Stimulated activated CD4-positive, alpha-beta T cell treated with anti-CD3 and anti-CD28 coated beads, Interleukin-1b, Interleukin-23, amount 100 ng/mL, for 4 hours (primary cell): ENCODE measurements at places on chromosomes 2 and 18.
A peak's percentile ranks its signal among the peaks of the same experiment; 100 is the strongest.

GRCh38 chr2:85978883-85979780 is 90.3 kb upstream of the ST3GAL5 start:
- DNase-seq, result no peak

GRCh38 chr2:3493615-3494007 is 25.7 kb downstream of the ADI1 start:
- DNase-seq, result no peak

DNA sequence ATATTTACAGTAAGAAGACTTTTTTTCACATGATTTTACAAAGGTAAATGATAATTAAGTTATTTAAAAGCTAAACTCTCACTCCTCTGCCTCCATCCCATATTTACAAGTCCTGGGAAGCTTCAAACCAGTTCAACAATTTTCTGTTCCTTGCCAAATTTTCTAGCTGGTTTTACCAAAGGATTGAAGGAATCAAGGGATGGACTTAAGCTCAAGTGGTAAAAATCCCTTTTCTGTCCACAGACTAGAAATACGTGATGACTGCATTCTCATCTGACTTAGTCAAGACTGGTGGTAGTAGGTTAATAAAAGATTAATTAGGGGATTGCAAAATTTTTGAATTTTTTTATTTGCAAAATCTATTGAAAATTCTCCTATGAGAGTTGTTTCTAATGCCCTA is 297.3 kb downstream of the MTX2 start:
- DNase-seq, result no peak

- DNase-seq, result no peak
Observed at GRCh38 chr2:7825591-7826312, 856.1 kb upstream of the ID2 start.

- no peak for DNase-seq
Observed at GRCh38 chr18:38801640-38802039, 1236.0 kb upstream of the CELF4 start.

GRCh38 chr2:219562049-219563020 is 9.0 kb downstream of the OBSL1 start:
- no peak for DNase-seq

- no peak for DNase-seq
Observed at GRCh38 chr18:34261865-34262780, 37.4 kb upstream of the NOL4 start.

DNA sequence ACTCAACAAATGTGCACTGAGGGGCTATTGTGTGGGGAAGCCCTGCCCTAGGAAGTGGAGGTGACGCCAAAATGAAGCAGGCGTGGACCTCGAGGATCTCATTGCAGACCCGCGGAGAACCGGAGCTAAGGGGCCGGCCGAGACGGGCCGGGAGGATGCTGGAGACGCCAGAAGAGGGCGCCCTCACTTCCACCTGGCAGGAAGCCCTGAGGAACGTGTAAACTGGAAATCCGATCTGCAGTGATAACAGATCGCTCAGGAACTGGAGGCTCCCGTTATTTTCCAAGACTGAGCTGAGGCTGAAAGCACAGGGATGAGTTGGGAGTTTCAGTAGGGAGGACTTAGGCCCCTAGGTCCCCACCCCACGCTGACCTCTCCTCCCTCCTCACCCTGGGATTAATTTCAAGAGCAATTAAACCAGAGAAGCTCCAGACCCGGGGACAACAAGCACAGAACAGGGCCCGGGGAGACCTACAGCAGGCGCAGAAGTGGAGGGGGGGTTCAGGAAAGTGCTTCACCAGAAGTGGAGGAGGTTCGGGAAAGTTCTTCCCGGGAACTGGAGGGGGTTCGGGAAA is 7.7 kb upstream of the COL6A3 start:
- peak; percentile 82 for DNase-seq

- no peak for DNase-seq
Observed at GRCh38 chr2:61633250-61633649, 95.1 kb upstream of the XPO1 start.

DNA sequence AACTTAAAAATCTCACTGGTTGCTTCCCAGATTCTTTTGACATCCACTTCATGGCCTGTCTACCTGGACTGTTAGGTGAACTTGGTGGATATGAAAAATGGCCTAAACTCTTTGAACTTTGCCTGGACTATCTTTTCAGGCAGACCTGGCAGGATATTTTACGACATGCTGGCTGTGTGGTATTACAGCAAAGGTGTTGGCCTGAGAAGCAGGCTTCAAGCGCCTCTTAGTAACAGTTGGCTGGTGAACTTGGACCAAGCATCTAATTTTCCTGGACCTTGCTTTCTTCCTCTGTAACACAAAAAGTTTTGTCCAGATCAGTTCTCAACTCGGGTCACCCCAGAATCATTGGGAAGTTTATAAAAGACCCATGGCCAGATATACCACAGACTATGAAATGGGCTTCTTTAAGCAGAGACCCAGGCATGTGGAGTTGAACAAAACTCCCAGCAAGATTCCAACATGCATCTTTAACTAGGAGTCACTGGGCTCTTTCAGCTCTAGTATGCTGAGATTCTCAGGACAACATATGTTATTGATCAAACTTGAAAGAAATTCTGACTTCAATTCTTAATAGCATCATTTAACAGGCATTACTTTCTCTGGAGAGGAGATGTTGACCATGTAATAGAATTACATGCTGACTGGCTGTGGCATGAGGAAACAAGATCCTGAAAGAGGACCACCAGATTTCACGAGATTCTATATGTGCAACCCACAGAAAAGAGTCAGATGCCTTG is 4.4 kb downstream of the LYPD1 start:
- DNase-seq, result no peak

DNA sequence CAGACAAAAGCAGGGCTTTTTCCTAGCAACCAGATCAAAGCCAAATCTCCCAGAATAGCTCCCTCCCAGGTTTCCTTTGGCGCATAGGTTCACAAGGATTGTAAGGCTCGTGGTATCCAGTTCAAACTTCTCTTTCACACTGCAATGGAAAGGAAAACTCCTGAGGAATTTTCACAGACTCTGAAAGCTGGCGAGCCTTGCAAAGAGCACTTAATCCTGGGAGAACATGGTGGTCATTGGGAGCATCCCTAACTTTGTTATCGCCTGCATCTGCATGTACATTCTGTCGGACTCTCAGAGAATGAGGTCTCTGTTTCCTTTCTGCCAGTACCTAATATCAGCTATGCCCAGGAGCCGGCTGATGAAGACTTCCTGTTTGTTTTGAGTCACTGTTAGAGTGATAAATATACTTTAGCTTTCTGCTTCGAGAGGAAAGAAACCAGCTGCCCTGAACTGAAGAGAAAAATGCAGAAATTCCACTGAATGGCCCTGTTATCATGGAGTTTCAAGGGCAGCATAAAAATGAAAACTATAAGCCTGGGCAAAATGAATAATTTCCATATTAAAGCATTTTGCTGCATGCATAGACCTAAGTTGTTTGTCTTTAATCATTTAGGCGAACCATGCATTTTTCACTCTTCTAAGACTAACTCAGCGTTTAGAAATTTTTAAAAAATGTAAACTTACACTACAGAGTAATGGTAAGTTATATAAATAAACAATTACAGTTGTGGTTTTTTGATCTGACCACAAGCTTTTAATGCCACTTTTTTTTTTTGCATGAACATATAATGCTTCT is 76.4 kb upstream of the ZEB2 start:
- no peak for DNase-seq

- DNase-seq, result no peak
Observed at GRCh38 chr2:42960842-42961180, 168.4 kb upstream of the HAAO start.

DNA sequence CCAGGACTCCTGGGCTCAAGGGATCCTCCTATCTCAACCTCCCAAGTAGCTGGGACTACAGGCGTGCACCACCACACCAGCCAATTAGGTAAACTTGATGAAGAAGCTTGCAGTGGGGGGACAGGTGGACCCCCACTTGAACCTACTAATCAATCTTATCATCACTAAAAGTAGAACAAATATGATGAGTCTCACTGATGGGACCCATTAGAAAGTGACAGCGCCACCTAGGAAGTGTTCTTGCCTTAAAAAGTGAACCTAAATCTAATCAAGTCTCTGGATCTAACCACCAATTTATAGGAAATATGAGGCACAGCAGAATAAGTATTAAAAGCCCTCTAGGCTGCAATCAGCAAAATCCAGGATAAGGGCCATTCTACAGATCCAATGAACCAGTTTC is 79.2 kb downstream of the BIN1 start:
- DNase-seq, result no peak

DNA sequence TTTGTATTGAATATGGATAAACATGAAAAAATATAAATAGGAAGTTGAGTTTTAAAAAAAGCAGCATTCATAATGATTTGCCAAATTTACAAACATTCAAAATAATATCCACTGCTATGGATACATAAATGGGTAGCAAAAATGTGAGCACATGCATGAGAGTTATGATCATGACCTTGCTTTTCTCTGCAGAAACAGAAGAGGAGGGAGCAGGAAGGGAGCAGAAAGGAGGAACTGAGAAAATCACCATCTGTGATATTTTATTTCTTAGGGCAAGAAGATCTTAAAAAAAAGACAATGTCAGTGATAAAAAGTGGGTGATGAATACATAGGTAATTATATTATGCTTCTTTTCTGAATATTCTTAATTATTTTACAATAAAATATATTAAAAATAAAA is 17.7 kb upstream of the CCDC93 start:
- DNase-seq, result no peak

DNA sequence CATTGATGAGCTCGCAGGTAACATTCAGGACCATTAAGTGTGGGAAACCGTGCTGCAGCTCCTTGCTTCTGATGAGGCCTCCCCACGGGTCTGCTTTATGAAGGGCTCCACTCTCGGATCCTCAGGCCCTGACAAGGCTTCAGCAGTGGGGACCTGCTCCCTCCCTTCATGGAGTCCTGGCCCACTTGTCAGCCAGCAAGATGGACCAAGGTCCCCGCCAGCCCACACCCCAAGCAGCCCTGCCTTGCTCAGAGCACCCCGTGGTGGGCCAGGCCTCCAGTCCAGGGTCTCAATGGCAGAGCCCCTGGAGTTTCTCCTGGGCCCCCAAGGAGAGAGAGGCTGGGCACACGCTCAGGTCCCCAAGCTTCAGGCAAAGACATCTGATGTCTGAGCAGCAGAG is 41.5 kb downstream of the CROCC2 start:
- DNase-seq, result no peak

GRCh38 chr2:190119257-190119656 is 56.7 kb upstream of the MSTN start:
- DNase-seq, result peak; percentile 5

DNA sequence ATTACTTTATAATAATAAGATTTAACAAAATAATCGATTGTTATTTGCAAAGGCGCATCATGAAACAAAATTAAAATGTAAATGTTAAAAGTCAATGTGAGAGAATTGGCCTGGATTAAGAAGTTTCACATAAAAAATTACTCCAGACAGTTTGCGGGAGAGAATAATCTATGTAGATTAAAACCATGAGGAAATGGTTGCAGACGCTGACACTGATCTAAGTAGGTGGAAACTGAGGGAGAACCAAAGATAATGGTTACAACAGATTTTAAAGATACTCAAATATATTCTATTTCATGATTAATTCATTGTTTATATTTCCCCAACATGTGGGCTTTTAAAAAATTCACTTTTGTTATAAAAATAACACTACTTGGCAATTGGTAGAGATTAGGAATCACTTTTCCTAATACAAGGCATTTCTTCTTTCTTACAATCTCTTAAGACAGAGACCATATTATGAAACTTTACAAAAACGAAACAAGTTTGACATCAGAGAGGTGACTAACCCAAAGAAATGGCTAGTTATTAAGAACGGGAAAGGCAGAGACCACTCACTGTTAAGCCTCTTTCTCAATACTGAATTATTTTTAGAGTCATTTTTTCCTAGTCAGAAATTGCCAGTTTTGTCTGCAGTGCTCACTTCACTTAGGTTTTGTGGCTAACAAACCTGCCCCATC is 1.6 kb downstream of the KANSL1L start:
- DNase-seq, result no peak

DNA sequence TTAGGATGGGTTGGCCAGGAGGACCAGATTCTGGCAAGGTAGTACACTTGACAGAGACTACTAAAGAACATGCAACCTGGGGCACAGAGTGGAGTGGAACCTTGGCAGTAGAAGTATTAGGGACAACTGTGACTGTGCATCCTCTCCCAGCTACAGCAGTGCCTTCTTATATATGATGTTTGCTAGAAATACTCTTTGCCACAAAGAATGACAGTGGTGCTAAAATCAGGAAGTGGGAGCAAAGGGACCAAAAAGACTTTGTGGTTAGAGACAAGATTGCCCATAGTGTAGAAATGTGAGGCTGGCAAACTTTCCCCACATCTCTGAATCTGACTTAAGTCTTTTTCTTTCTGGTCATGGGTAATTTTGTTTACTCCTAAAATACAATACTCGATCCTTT is 9.4 kb upstream of the SLC38A11 start:
- DNase-seq, result no peak

- no peak for DNase-seq
Observed at GRCh38 chr18:51617167-51617566, 419.7 kb upstream of the MEX3C start.

DNA sequence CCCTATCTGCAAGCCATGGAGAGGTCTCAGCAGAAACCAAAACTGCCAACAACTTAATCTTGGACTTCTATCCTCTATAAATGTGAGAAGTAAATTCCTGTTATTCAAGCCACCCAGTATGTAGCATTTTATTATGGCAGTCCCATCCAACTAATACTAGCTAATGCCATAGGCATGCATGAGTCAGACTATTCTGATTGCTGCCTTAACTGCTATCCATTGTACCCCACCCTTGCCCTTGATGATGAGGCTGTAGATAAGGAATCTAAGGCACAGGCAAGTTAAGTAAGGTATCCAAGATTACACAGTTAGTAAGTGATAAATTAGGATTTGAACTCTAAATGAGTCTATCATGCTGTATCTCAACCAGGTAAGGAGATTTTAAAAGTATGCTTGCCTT is 223.0 kb downstream of the UBE2E3 start:
- no peak for DNase-seq

- no peak for DNase-seq
Observed at GRCh38 chr2:196464311-196464710, 175.2 kb upstream of the CCDC150 start.

DNA sequence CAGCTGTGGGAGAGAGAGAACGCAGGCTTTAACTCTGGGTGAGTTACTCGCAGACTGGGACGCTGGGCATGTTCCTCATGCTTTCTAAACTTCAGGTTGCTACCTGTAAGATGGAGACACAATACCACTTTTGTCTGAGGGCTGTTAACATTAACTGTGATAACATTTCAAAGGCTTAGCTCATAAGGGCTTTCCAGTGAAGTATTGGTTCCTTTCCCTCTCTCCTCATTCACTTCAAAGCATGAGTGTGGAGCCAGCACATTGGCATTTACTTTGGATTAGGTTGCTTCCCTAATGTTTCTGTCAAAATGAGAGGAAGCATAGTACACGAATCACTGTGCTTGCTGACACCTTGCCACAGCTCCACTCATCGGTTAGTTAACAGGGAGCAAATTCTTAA is 30.2 kb downstream of the INSIG2 start:
- no peak for DNase-seq
